CD4-positive, alpha-beta T cell (primary cell): ENCODE measurements at places on chromosomes 7 and 10.

DNA sequence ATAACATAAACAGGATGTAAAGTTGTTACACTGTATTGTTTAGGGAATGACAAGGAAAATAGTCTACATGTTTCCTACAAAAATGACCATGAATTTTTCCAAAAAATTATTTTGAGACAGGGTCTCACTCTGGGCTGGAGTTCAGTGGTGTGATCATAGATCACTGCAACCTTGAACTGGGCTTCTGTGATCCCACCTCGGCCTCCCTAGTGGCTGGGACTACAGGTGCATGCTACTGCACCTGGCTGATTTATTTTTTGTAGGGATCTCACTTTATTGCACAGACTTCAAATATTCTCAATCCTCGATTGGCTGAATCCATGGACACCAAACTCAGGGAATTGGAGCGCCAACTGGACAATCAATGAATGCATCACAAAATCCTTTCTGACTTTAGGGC is 6.6 kb downstream of the CHCHD2 start:
- DNase-seq, result no peak

GRCh38 chr10:113967126-113967525 is 76.5 kb upstream of the ADRB1 start:
- DNase-seq, result no peak

- no peak for DNase-seq
These were observed 175.8 kb upstream of the SORCS1 start for GRCh38 chr10:107340326-107340725.

DNA sequence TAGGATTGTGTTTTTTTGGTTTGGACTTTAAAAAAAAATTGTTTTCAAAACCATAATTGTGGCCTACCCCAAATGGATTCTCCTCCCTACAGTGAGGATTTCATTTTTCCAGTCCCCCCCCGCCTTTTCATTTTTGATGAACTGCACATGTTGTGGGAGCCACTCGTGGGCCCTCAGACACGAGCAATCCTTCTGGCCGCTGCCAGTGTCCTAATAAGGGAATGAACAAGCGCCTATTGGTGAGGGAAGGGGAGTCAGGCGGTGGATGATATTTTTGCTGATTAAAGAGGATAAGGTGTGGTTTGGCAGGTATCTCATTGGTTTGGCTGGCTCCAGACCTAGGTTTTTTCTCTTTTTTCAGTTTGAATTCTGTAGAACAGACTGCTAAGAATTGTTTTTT is 78.7 kb upstream of the AGBL3 start:
- DNase-seq, result no peak

- no peak for DNase-seq
These were observed 171.9 kb downstream of the FGFR2 start for GRCh38 chr10:121426307-121426706.
